Dorsolateral prefrontal cortex (tissue), 122 donors: ENCODE measurements at places on chromosomes 16 and 17. TPM values are rescaled to one million over a fixed set of nuclear protein-coding genes. Genes with fewer than 3 reads are reported as not detected.

DNA sequence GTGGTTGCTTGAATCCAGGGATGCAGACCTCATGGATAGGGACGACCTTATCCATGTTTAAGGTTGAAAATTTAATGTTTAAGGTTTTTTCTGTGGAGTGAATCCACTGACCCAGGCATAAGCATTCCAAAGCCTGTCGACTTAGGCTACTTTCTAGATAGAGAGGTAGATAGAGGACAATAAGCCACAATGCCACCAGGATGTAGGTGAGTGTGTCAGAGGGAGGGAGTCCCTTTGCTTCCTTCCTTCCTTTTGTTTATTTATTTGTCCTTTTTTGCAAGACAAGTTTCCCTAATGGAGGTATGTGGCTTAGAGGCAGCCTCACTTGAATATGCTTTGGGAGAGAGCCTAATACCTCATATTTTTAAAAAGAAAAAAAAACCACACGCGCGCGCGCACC lies 834.2 kb upstream of the SOX9 start:
- DNase-seq = no peak

- DNase-seq = no peak
These were observed 377.8 kb downstream of the SNX29 start for GRCh38 chr16:12354296-12354833.

DNA sequence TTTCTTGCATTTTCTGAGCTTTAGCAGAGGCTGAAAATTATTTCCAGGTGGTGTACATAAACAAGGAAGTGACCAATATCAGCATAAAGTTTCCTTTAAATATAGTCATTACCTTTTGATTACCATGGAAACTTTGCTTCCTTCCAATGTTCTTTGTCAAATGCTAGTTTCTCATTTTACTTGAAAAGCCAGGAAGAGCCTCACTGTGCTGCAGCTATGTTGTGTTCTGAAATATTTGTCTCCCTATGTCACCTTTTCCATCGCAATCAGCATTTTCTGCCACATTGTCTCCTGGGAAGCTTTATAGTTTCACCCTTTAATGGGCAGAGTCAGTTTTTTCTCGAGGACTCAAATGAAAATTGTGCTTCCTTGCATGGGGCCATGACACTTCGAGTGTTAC lies 496.0 kb downstream of the CDH8 start:
- DNase-seq = no peak

DNA sequence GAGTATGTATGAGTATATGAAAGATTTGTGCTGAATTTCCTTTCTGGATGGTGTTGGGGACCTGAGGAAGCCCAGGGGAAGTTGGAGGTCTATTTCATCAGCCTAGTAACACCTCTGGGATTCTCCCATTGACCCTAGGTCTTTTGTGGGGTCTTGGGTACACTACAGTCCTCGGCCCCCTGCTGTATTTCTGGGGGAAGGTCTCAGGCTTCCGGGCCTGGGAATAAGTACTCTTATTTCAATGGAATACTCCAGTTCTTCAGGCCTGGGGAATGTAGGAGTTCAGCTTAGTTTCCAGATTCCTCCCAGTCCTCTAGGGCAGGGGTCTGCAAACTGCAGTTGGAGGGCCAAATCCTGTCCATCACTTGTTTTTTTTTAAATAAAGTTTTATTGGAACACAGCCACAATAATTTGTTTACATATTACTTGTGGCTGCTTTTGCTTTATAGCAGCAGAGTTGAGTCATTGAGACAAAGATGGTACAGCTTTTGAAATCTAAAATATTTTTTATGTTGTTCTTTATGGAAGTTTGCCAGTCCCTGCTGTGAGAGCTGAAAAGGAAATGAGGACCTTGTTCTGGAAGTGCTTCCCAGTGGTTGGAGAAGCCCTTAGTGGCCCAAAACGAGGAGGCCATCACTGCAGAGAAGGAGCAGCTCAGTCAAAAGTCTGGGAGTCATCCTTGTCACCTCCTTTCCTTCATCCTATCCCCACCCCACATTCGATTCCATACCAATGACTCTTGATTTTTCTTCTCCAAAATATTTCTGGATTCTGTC lies 142.5 kb upstream of the HS3ST2 start:
- no peak for DNase-seq

- no peak for DNase-seq
These were observed 76.8 kb downstream of the TUBD1 start for GRCh38 chr17:59815965-59816364.

DNA sequence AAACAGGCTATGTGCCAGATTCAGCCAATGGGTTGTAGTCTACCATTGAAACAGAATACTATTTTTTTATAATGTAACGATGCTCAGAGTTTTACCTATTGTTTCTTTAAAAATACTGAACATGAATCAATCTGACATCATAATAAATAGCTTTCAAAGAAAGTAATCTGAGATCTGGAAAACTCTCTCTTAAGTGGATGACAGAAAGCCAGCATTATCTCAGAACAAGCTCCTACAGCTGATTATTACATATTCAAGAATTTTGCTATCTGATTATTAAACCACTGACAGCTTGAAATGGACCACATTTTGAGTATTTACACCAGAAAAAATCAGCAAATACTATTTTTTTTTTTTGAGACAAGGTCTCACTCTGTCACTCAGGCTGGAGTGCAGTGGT lies 484.2 kb upstream of the SOX9 start:
- DNase-seq = no peak

DNA sequence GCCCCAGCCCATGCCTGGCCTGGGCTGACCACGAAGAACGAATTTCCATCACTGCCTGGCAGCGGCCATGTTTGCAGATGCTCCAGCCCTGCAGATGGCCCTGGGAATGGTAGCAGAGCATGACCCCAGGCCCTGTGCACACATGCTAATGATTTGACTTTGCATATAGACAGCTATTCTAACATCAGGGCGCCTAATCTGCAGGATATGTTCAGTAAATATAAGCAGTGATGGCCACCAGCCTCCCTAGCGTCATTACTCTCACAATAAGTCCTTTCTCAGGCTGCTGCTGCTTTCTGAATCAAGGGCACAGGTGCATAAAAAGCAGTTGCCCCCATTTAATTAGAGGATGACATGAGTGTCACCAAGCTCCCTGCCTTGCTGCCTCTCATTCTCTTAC lies 24.2 kb downstream of the DNAH9 start:
- no peak for DNase-seq

GRCh38 chr17:57899391-57899790 lies 49.5 kb upstream of the MRPS23 start:
- no peak for DNase-seq

GRCh38 chr16:73176577-73177013 lies 128.7 kb upstream of the ZFHX3 start:
- no peak for DNase-seq

GRCh38 chr17:12815642-12816141 lies 26.4 kb downstream of the ARHGAP44 start:
- DNase-seq = no peak

- no peak for DNase-seq
These were observed 50.9 kb downstream of the CYB561 start for GRCh38 chr17:63395075-63395805.

GRCh38 chr17:33982909-33983308 lies 272.2 kb upstream of the CCL2 start:
- DNase-seq = no peak

DNA sequence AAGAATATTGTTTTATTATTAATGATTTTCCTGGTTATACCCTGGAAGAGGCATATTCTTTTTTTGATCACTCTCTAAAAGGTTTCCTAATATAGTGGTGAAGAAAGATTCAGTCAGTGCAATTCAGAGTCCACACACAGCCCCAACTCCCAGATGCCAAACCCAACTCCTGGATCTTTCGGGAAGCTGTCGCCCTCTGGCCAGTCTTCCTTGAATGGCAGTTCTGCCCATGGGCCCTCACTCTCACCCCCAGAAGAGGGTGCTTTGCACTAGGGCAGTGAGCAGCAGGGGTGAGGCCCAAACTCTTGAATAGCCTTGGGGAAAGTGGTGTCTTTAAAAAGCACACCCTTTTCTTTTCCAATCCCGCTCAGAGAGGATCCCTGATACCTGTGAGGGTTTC lies 11.0 kb downstream of the KRT32 start:
- no peak for DNase-seq

- DNase-seq = no peak
These were observed 39.2 kb upstream of the SKAP1 start for GRCh38 chr17:48469227-48469626.

DNA sequence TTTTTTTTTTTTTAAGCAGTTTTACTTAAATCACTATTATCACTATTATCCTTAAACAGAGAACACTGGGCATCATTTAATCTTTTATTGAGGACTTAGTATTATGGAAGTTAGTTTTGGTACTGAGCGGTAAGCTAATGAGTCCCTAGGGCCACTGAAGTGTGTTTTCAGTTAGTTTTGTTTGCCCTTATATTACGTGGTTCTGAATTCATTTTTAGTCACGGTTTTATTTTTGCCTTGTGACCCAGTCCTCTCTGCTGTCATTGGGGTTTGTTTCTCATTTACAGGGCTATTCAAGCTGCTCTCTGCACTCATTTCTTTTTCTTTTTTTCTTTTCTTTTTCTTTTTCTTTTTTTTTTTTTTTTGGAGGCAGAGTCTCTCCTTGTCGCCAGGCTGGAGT lies 17.3 kb downstream of the RABEP1 start:
- no peak for DNase-seq

DNA sequence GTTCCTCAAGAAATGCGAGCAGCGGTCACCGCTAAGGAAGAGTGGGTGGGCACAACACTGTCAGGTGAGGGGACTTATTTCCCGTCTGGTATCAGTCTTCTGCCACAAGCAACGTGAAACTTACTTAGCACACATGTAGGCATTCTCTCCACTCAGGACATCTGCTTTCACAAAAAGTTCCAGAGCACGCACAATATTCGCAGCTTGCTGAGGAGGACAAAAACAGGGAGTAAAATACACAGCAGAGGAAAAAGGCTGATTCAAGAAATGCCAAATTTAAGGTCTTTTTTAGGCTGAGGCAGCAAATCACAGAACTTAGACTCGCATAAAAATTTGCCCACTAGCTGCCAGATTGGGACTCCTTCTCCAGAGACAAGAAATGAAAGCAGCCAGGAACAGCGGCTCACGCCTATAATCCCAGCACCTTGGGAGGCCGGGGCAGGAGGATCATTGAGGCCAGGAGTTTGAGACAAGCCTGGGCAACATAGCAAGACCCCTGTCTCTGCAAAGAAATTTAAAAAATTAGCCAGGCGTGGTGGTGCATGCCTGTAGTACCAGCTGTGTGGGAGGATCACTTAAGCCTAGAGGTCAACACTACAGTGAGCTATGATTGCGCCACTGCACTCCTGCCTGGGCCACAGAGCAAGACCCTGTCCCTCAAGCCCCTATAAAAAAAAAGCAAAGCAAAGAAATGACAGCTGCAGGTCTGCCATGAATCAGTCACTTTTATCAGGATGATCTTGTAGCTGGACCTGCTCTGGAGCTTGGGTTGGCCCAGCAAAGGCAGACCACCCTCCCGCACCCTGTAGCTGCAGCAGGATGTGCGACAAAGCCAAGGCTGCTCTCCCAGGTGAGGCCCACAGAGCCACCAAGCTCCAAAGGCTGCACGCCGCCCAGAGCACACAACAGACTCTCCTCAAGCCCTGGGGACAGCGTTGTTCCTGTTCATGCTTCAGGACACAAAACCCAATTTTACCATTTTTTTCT lies 20.5 kb downstream of the USP36 start:
- no peak for DNase-seq

GRCh38 chr16:67873435-67874370 lies 851 bp downstream of the EDC4 start:
- DNase-seq = no peak

- no peak for DNase-seq
These were observed 13.7 kb downstream of the HIC1 start for GRCh38 chr17:2068519-2069051.

DNA sequence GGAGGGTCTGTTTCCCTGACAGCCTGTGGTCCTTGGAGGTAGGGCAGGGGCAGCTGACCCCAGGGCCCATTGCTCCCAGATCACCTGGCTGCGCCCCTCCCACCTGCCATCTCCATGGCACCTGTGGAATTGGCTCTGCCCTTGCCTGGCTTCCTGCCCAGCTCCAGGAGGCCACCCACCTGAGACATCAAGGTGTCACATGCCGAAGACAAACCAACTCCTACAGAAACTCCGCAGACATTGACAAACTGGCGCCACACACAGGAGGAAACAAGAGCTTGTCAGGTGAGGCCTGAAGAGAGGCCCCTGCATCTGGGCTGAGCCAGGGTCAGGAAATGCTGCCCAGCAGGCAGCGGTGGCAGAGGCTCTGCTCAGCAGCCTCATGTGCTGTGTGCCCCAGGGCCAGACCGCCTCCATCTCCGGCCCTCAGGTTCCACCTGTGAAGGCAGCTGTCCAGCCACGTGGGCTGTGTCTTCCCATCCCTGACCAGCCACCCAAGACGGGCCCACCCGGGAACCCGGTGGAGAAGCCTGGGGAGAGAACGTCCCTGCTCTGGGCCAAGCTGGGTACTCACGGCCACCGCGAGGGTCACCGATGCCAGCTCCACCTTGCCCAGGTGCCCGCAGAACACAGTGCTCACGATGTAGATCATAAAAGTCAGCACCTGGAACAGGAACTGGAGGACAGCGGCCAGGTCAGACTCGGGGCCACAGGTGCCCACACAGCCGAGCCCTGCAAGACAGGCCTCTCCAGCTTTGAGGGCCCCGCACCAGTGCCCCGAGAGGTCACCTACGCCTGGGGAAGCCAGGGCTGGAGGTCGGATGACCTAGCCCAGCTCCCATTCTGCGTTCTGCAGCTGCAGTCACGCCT lies 1.6 kb downstream of the SLC47A2 start:
- DNase-seq = no peak

- no peak for DNase-seq
These were observed 18.2 kb downstream of the DNAH17 start for GRCh38 chr17:78558989-78559388.

- DNase-seq = no peak
These were observed 381 bp upstream of the HSD11B2 start for GRCh38 chr16:67430504-67430976.

DNA sequence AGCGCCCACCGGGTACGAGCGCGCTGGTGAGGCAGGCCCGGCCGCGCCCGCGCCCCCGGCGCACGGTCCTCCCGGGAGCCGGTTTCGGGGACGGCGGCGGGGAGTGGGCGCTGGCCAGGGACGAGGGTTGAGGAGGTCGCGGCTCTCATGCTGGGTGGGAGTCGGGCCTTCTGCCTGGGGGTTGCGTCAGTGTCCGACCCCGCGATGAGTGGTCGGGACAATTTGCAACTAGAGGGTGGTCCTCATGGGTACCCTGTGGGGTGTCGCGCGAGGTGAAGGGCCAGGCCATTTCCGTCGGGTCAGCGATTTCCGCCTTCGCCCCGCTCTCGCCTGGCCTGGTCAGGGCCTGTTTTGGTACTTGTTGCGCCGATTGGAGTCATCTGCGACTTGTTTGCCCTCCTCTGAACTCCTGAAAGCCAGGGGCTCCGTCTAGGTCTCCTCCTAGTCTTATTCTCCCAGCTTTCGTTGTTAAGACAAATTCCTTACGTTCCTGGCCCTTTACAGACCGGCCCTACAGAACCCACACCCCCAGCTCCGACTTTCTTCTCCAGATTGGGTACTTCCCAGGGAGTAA lies 14.9 kb downstream of the NAA60 start:
- DNase-seq = no peak

Gene CIITA
- 14.6 TPM for total RNA-seq

Gene TAF15
- total RNA-seq = 161 TPM

Gene AOC2
- total RNA-seq = 6.5 TPM

Gene CCL1
- total RNA-seq = not detected

Gene ITGAD
- 0.16 TPM for total RNA-seq

Gene KRTAP4-9
- not detected for total RNA-seq

Gene MRPS7
- 49.6 TPM for total RNA-seq

Gene P2RX1
- total RNA-seq = 1.00 TPM

Gene SLC22A31
- total RNA-seq = not detected

Gene TEX14
- 0.72 TPM for total RNA-seq

Gene HCRT
- not detected for total RNA-seq

Gene RASD1
- 136 TPM for total RNA-seq

Gene FOXN1
- total RNA-seq = not detected

Gene GINS3
- total RNA-seq = 2.7 TPM

Gene NDEL1
- 99.0 TPM for total RNA-seq

Gene ZNF594
- 23.3 TPM for total RNA-seq

Gene CD300LB
- total RNA-seq = not detected
